ENCODE measurements at places on chromosomes 11 and 22. TPM values are rescaled to one million over a fixed set of nuclear protein-coding genes. Genes with fewer than 3 reads are reported as not detected.
A peak's percentile ranks its signal among the peaks of the same experiment; 100 is the strongest.

GRCh38 chr22:22974795-22975580, 87.4 kb downstream of the IGLL5 start:
- DNase-seq, result no peak

DNA sequence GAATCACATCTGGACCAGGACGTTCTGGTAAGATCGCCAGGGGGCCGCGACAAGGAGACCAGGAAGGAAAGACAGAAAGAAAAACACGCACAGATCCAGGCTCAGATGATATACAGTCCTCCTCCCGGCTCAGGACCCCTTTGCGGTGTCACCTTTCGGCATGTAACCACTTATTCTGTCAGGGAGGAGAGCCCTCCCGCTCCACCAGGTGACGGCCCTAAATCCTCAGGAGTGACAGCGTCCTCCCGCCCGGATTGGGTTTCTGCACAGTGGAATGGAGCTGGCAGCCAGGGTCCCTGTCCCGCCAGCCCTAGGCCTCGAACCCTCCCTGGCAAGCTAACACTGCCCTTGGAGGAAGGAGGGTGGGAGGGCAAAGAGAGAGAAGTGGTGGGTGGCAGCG, 24.3 kb upstream of the KCNQ1OT1 start:
- no peak for DNase-seq

DNA sequence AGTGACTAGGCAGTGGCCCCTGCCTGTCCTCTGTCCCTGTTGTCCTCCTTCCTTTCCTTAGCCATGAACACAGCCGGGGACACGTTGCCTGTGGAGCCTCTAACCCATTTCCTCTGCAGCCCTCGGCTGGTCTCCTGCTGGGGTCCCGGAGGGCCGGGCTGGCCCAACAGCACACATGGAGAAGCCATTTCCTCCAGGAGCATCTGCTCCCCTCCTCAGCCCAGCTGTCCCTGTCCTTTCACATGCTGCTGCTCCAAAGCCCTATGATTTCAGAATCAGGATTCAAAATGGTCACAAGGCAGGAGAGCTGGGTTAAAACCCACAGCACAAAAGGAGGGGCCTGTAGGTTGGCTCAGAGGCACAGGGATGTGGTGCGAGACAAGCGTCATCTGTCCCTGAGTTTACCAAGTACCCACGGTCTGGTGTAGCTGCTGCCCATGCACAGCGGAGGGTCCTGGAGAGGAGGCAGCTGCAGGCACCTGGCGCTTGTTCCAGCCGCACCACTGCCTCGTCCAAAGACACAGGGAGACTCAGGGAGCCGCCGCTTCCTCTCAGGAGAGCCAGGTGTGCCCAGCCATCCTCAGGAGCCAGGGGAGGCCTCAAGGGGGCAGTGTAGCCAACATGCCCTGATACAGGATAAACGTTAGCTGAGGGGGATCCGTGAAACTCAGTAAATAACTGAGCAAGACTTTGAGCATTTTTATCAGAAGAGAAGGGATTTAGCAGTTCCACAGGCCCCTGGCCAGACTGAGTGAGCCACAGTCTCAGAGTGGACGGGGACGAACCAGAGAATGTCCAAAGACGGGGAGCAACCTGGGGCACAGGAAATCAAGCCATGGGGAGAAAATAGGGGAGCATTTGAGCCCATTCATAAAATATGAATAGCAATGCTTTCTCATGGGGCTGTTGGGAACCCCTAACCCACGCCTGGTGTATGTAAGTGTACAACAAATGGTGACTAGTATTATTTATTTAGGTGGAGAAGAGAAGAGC, 3.9 kb upstream of the VSIG10L2 start:
- DNase-seq, result peak; percentile 60

DNA sequence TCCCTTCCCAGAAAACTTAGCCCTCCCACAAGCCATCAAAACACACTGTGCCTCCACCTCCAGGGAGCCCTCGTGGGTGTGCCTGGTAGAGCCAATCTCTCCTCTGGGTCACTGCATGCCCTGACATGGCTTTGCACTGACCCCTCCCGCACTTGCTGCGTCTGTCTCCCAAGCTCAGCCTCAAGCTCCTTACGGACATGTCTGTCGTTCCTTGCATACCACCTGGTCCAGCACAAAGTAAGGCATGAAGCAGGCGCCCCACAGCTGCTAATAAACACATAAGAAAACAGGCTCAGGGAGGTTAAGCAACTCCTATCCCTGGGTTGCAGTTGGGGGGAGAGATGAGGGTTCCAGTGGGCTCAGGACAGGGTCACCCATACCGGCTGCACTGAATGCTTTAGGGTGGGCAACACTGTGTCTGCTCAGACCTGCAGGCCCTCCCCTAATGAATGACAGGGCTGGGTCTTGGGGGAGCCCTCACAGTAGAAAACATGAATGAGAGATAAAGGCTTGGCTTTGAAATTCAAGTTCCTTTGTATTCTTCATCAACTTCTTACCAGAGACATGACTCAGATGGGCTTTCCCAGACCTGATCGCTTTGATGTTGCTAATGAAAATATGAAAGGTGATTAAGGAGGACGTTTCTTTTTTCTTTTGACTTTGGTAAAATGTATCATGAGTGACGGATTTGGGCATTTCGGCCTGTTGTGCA, 38.0 kb downstream of the PHF21B start:
- no peak for DNase-seq

GRCh38 chr11:2837651-2838050, 47.9 kb downstream of the CDKN1C start:
- no peak for DNase-seq

MPPED1 gene
- not detected for total RNA-seq

SMIM38 gene
- total RNA-seq, result 0.11 TPM

OR4C16 gene
- not detected for total RNA-seq
